ENCODE measurements at places on chromosomes 11 and 22.

- no peak for DNase-seq
Observed at GRCh38 chr11:19656140-19656541, 56.5 kb upstream of the NAV2 start.

DNA sequence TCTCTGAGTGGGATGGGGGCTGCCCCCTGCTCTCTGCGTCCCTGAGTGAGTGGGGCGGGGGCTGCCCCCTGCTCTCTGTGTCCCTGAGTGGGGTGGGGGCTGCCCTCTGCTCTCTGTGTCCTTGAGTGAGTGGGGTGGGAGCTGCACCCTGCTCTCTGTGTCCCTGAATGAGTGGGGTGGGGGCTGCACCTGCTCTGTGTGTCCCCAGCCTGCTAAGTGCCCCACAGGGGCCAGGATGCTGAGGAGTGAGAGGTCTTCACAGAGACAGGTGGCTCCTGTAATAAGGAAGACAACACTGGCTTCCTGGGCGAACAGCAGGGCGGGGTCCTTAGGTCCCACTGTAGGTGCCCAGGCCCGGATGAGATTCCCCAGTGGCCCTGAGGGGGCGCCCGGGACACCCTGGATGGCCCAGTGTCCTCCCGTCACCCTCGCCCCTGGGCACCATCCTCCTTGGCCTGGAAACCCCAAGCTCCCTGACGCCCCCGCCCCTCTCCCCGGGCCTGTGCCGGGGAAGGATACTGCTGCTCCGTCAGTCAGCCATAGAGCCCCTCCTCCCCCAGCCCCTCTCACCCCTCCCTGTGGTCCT is 3.8 kb upstream of the CCDC188 start:
- no peak for DNase-seq

DNA sequence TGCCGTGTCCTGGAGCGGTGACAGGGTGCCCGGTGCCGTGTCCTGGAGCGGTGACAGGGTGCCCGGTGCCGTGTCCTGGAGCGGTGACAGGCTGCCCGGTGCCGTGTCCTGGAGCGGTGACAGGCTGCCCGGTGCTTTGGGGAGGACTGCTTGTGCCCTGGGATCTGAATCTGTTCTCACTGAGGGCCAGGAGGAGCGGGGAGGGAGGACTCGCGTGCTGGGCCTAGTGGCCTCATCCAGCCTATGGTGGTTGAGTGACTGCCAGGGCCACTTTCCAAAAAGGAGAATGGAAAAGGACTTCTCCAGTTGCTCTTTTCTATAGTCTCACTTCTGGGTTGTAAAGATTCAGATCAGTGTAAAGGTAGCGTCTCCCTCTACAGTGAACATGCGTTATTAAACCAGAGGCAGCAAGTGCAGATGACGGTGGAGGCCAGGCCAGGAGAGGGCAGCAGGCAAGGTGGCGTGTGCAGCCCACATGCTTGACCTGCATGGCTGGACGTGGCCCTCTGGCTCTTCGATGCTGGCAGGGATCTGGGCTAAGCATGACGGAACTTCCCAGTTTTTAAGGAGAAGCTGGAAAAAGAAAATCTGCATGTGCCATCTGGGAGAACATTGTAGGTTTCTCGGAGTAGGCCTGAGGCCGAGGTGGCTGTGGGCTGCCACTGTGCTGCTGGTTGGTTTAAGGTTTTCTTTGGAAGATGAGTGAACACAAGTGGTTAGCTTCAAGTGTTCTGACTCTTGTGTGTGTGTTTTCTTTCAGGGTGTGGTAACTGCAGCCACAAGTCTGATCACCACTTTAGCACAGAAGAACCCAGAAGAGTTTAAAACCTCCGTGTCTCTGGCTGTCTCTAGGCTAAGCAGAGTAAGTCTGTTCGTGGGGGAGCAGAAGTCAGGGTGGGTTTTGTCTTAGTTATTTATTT is 55.0 kb downstream of the AP2A2 start:
- no peak for DNase-seq

GRCh38 chr11:70315716-70316115 is 45.2 kb downstream of the PPFIA1 start:
- peak; percentile 2 for DNase-seq
